Mesothelial cell of epicardium (in vitro differentiated cells): ENCODE measurements at places on chromosomes 7 and 10.

GRCh38 chr7:23712368-23713284 lies 2.6 kb downstream of the STK31 start:
- DNase-seq: no peak

- no peak for DNase-seq
Measured at GRCh38 chr7:137366995-137367394, 23.5 kb upstream of the PTN start.

DNA sequence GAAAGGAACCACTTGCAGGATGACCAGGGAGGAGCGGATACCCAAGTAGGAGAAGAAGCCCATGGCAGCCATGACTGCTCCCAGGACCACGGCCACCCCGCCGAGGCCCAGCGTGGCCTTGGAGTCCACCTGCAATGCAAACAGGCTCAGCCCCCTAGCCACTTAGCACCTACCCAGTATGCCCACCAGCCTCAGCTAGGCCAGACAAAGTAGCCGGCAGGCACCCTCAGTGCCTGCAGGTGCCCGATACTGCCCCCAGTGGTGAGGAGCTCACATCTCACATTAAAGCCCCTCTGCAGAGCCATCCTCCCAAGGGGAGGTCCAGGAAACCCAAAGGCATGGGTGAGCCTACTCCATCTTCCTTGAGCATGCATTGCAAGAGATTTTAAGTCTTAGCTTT lies 6.6 kb downstream of the NPC1L1 start:
- DNase-seq: no peak

DNA sequence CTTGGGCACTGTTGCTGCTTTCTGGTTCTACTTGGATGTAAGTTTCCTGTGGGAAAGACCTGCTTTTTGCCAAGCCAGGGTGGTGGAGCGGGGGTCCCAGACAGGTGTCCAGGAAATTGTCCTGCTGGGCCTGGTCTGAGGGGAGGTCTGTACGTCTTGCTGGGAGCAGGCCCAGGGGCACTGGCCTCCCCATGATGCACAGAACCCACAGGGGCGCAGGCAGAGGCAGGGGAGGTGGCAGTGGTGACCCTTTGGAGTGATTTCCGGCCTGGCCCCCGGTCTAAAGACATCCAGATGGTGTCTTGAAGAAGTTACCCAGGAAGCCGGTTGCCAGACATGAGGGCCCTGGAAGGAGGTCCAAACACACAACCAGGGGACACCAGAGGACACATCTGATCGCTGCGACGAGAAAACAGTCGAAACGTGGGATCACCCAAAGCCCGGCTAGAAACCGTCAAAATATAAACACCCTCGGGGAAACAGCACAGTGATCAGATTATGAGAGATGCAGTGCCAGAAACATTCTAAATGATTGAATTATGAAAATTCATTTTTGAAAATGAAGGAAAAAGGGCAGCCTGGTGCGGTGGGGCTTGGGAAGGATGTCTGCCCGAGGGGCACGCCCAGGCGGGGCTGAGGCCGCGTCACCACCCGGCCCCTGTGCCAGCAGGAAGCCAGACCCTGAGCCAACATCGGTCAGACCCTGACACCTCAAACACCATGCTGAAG lies 59.6 kb downstream of the TMEM270 start:
- no peak for DNase-seq

DNA sequence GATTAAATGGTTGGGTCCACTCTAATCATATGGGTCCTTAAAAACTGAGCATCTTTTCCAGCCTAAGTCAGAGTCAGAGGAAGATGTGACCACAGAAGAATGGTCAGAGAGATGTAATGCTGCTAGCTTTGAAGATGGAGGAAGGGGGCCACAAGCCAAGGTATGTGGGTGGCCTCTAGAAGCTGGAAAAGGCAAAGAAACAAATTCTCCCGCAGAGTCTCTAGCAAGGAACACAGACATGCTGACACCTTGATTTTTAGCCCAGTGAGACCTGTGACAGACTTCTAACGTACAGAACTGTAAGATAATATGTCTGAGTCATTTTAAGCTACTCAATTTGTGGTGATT lies 1.5 kb upstream of the EXOC6 start:
- DNase-seq: no peak

DNA sequence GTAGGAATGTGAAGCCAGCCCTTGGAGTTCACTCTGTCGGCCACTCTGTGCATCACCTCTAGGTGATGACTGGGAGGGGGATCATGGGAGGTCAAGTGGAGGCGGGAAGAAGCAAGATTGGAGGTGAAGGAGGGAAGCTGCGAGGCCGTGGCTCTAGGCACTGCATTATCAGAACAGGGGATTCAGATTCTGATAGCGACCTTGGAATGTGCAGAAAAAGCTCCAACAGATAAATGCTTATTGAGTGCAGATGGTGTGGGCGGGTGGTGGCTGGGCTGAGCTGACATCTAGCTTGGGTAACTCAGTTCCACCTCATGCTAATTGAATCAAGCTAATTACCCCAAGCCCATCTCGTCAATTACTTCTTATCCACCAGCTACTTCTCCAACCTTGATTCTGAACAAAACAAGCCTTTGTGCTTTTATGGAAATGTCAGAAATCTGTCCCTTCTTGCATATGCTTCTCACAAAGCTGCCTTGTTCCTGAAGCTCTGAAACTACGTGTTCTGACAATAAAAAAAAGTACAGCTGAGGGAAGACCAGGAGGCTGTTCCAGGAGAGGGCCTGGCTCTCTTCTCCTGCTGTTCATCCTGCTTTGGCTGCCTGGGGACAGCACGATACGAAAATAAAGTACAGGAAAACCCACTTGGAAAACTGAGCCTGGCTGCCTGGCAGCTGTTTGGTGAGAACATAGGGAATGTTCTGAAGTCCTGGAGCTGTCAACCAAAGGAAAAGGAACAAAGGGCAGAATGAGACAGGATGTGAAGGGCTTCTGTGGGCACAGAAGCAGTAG lies 27.5 kb downstream of the STRA8 start:
- no peak for DNase-seq

- no peak for DNase-seq
Measured at GRCh38 chr7:38220452-38220851, 42.4 kb downstream of the STARD3NL start.

GRCh38 chr7:157526913-157527634 lies 190.3 kb downstream of the DNAJB6 start:
- peak; percentile 24 for DNase-seq

DNA sequence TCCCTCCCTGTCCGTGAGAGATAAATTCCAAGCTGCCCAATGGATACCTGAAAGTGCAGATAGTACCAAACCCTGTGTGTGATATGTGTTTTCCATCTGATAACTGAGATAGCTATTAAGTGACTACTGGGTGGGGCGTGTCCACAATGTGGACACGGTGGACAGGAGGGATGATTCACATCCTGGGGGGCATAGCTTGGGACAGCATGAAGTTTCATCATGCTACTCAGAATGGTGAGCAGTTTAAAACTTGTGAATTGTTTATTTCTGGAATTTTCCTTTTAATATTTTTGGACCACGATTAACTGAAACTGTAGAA lies 158.6 kb downstream of the CREB5 start:
- DNase-seq: no peak

GRCh38 chr10:131870831-131871672 lies 29.8 kb upstream of the PPP2R2D start:
- no peak for DNase-seq

GRCh38 chr7:136194878-136195277 lies 217.7 kb upstream of the MTPN start:
- no peak for DNase-seq

GRCh38 chr10:110404825-110405224 lies 92.9 kb upstream of the DUSP5 start:
- DNase-seq: no peak

DNA sequence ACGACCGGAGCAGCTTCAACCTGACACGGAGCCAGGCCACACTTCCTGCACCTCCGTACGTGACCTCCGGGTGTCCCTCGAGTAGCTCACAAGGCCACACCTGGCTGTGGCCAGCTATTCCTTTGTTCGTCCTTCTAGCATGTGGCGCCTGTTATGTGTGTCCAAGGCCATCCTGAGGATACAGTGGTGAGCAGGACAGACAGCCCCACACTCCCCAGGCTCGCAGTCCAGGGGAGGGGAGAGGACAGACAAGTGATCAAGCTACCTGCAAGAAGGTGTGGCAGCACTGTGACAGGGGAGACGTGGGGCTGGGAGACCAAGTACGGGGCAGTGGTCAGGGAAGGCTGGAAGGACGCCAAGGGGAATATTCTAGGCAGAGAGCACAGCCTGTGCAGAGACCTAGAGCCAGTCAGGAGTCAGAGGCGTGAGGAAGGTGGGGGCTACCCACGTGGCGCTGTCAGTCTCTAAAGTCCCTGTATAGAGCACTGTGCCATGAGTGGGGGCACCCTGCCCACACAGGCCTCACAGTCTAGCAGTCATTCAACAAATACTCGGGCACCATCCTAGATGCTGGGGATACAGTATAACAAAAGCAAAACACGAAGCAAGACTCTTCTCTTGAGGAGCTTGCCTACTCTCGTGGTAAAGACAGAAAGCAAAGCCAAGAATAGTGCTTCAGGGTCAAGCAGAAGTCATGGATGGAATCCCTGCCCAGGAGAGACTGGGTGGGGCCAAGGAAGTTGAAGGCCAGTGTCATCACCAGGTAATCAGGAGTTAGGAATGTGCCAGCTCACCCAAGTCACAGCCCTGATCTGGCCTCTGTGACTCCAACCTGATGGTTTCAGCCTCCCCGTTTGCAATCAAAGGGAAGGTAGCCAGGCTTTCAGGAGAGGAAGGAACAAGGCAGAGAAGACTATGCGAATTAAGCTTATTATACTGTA lies 58.6 kb downstream of the PROSER2 start:
- no peak for DNase-seq

- no peak for DNase-seq
Measured at GRCh38 chr10:122112021-122112616, 123.2 kb downstream of the TACC2 start.

DNA sequence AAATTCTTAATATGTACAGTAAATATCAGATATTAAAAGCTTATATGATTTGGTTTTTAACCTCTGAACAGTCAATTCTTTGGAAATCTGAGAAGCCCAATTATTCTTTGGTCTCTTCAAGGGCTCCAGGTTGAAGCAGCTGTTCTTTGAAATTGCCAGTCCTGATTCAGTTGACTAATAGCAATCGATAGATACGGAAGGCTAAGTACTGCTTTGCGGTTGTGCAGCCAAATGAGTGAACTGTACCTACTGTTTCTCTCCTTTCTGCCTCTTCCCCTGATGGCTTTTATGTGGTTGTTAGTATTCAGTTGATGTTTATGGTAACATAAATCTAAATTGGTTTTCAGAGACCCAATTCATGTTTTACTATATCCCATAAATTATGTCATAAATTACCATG lies 103.1 kb upstream of the RPA3 start:
- DNase-seq: no peak

DNA sequence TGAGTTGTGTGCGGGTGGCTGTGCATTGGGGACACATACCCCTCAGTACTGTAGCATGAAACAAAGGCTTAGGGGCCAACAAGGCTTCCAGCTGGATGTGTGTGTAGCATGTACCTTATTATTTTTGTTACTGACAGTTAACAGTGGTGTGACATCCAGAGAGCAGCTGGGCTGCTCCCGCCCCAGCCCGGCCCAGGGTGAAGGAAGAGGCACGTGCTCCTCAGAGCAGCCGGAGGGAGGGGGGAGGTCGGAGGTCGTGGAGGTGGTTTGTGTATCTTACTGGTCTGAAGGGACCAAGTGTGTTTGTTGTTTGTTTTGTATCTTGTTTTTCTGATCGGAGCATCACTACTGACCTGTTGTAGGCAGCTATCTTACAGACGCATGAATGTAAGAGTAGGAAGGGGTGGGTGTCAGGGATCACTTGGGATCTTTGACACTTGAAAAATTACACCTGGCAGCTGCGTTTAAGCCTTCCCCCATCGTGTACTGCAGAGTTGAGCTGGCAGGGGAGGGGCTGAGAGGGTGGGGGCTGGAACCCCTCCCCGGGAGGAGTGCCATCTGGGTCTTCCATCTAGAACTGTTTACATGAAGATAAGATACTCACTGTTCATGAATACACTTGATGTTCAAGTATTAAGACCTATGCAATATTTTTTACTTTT lies 1.8 kb downstream of the DDIT4 start:
- DNase-seq: no peak

GRCh38 chr10:7301006-7301778 lies 109.6 kb downstream of the SFMBT2 start:
- DNase-seq: no peak

- no peak for DNase-seq
Measured at GRCh38 chr10:95334805-95335144, 44.0 kb upstream of the PDLIM1 start.

GRCh38 chr7:20730611-20731010 lies 56.1 kb downstream of the SP8 start:
- DNase-seq: no peak

- DNase-seq: no peak
Measured at GRCh38 chr7:47267346-47267745, 314.6 kb downstream of the TNS3 start.

DNA sequence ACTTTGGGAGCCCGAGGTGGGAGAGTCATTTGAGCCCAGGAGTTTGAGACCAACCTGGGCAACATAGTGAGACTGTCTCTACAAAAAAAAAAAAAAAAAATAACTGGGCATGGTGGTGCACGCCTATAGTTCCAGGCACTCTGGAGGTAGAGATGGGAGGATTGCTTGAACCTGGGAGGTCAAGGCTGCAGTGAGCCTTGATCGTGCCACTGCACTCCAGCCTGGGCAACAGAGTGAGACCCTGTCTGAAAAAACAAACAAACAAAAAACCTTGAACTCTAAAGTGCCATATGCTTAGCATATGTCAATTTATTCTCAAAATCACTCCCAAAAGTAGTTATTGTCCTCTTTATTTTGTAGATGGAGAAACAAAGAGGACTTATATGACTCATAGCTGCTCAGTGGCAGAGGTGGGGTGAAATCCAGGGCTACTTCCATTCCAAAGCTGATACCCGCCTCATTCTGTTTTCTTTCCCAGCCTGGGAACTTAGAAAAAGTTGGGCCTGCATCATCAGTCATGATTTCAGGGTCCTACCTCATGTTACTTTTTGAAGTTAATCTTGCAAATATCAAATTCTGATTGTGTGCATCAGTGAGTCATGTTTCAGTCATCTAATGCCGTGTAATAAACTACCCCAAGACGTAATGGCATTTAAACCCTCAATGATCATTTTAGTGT lies 13.3 kb downstream of the DHTKD1 start:
- DNase-seq: no peak

DNA sequence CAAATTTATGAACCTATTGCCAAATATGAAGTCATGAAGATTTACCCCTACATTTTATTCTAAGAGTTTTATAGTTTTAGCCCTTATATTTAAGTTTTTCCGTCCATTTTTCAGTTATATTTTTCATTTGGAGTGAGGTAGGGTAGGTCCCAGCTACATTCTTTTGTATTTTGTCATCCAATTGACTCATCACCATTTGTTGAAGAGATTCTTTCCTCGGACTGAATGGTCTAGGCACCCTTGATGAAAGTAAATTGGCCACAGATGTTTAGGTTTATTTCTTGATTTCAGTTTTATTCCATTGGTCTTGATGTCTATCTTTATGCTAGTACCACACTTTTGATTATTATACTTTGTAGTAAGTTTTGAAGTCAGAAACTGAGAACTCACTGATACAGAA lies 22.7 kb downstream of the CYP2C19 start:
- DNase-seq: no peak

GRCh38 chr7:111320133-111320532 lies 229.2 kb downstream of the LRRN3 start:
- no peak for DNase-seq

- no peak for DNase-seq
Measured at GRCh38 chr7:67771846-67772605, 775.4 kb downstream of the TYW1 start.

GRCh38 chr7:112994656-112995055 lies 92.0 kb downstream of the GPR85 start:
- no peak for DNase-seq
